Glomerular endothelial cell (primary cell): ENCODE measurements at places on chromosomes 6 and 20. TPM values are rescaled to one million over a fixed set of nuclear protein-coding genes. Genes with fewer than 3 reads are reported as not detected.

PDSS2 gene
- 6.3 and 7.8 TPM in 2 replicates for total RNA-seq

TFAP2A gene
- total RNA-seq = 0.29 and 0.78 TPM in 2 replicates

HDGFL1 gene
- total RNA-seq = not detected in 2 replicates

SPAG4 gene
- 5.7 and 9.4 TPM in 2 replicates for total RNA-seq

SSTR4 gene
- not detected in 2 replicates for total RNA-seq

DEF6 gene
- total RNA-seq = 2.1 and 3.4 TPM in 2 replicates

ZBTB9 gene
- total RNA-seq = 3.7 and 7.2 TPM in 2 replicates

C20orf141 gene
- total RNA-seq = not detected in 2 replicates

TBX18 gene
- 2.9 and 3.7 TPM in 2 replicates for total RNA-seq

PRSS16 gene
- 0.05 TPM in 1 of 2 replicates, not detected in the other for total RNA-seq

NRSN1 gene
- total RNA-seq = not detected in 2 replicates

AVP gene
- not detected in 2 replicates for total RNA-seq

FAM217A gene
- total RNA-seq = not detected in 2 replicates

GRCh38 chr6:27374824-27375612 is 13.5 kb upstream of the ZNF391 start:
- DNase-seq = no peak

- DNase-seq = no peak
Observed at GRCh38 chr6:108174371-108175175, 8.8 kb downstream of the NR2E1 start.

- no peak for DNase-seq
Observed at GRCh38 chr6:16618962-16619361, 142.3 kb downstream of the ATXN1 start.

DNA sequence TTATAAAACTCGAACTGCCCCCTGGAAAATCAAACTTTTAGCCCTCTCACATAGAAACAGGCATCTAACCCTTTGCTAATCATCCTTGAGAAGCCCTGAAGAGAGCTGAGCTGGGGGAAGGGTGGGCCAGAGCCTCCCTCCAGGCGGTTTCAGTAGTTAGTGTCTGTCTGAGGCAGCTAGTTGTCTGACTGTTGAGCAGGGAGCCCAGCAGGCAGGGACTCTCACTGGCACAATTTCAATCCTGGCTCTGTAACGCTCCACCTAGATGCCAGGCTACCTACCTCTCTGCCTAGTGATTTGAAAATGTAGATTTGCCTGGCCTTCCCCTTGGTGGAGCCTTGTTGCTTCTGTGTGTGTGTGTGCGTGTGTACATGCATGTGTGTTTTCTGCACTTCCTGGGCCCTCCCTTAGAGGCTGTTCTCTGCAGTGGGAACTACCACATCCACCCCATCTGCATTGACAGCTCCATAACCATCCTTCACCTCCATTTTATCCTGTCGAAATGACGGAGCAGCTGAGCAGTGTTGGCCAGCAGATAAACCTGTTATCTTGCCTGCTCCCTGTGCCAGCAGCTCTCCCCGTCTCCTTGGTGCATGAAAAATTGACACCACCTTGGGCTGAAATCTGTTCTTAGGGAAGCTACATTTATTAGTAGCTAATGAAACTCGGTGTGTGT is 69.6 kb upstream of the VSTM2L start:
- DNase-seq = no peak

DNA sequence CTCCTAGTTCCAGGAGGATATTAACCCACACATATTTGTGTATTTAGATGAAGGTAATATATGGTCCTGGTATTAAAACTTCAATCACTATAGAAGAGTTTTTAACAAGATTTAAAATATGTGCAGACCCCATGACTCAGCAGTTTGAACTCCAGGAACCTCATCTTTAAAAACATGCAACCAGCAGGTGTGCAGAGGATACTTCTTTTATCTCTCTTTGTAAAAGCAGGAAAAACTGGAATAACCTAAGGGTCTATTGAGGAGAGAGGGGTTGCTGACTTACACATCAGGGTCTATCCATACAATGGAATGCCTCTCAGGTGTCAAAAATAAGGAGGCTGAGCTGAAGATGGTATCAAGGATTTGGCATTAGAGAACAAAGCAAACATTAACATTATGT is 36.9 kb upstream of the TFAP2C start:
- no peak for DNase-seq

GRCh38 chr6:79421707-79422484 is 115.3 kb downstream of the LCA5 start:
- peak; percentile 99 for DNase-seq

GRCh38 chr6:111195656-111196055 is 108.4 kb downstream of the SLC16A10 start:
- no peak for DNase-seq

- no peak for DNase-seq
Observed at GRCh38 chr6:32968867-32969684, 682 bp downstream of the BRD2 start.

GRCh38 chr6:163554663-163555062 is 140.1 kb downstream of the QKI start:
- DNase-seq = peak; percentile 36

GRCh38 chr6:160035693-160036330 is 66.9 kb downstream of the IGF2R start:
- no peak for DNase-seq

GRCh38 chr6:53326372-53327016 is 22.3 kb downstream of the ELOVL5 start:
- DNase-seq = no peak

DNA sequence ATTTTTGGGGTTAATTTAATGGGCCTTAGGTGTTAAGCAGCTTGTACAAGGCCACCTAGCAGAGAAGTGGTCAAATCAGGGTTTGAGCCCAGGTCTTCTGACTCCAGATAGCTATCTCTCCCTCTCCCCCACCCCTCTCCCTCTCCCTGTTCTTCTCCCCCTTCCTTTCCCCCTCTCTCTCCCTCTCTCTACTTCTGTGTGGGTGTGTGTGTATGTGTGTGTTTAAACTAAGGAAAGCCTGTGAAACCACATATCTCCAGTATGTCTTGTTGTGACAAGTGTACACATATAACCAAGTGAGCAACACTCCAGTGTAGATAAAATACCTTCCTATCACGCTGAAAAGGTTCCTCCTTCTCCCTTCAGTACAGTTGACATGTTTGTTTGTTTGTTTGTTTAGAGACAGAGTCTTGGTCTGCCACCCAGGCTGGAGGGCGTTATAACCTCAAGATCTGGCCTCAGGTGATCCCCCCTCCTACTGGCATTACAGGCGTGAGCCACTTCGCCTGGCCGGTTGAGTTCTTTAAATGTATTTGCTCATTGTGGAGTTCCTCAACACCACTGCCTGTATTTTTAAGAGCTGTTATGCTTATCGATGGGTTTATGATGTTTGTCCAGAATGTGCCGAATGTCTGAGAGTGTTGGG is 140.4 kb downstream of the JARID2 start:
- no peak for DNase-seq

DNA sequence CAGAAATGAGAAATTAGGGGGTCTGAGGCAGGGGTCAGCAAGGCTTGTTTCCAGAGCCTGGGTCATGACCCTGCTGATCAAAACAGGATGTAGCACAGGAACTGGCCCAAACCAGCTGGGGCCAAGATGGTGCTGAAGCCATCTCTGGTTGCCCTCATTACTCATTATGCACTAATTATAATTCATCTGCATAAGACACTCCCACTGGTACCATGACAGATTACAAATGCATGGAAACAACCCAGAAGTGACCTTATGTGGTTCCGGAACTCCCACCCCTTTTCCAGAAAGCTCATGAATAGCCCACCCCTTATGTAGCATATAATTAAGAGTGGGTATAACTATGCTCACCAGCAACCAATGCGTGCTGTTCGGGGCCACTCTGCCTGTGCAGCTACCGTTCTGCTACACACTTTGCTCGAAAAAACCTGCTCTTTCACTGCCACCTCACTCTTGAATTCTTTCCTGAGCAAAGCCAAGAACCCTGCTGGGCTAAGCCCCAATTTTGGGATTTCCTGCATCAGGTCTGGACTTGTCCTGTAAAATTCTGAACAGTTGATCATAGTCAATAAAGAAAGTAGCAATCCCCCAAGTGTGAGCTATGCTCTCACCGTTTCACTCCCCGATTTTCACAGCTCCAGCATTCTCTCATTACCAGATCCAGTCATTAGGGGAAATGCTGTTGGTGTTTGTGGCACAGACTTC is 122.3 kb downstream of the WDR27 start:
- DNase-seq = no peak

DNA sequence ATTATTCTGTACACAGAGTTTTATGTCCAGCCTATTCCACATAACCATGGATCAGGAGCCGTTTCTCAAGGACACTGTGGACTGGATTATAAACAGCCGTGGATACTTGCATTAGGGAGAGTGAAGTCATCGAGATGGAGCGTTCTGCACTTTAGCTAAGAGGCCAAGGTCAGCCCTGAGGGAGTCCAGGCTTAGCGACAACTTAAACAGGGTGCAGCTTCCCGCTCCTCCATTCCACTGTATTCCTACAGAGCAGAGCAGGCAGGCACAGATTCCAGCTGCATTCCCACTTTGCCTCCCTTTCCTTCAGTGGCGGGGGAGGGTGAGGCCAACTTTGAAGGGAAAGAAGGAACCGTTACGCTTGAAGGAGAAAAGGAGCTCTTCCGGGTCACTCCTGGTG is 59.5 kb downstream of the RAMACL start:
- DNase-seq = no peak

GRCh38 chr6:24821860-24822444 is 23.2 kb upstream of the ARMH2 start:
- no peak for DNase-seq

DNA sequence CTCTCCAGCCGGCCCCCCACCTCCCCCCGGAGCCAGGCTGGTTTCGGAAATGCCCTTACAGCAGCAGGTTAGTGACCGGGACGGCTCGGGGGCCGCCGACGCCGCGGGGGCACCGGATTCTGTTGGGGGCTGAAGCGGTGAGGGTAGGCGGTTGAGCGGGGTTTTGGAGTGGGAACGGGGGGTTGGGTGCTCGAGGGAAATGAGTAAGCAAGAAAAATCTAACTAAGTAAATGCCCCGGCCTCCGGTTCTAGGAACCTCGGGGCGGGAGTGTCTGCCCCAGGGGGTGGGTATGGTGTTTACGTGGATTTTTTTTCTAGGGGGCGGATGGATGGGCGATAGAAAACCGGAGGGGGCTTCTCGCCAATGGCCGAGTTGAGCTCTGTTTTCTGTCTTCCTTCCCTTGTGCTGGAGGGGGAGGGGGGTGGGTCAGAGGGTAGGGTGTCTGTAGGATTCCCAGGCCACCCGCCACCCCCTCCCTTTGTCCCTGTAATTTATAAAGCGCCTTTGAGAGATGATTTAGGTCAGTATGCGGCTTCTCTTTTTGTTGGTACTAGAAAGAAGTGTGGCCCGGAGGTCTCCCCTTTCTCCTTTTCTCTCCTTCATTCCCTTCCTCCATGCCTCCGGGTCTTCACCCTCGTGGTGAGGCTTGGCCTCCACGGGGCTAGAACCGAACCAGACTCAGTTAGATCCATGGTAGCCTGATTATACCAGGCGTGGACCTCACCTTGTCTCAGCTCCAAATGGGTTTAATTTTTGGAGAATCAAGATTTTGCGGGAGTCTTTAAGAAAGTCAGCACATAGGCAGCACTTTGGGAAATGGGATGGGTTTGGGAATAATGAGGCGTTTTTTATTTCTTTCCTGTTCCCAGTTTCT is 2.3 kb downstream of the E2F3 start:
- DNase-seq = no peak

GRCh38 chr6:14231501-14232280 is 114.1 kb downstream of the CD83 start:
- DNase-seq = no peak

- DNase-seq = no peak
Observed at GRCh38 chr6:142725024-142725770, 219.8 kb downstream of the HIVEP2 start.

- DNase-seq = peak; percentile 99
Observed at GRCh38 chr6:11609324-11610071, 71.9 kb downstream of the TMEM170B start.

GRCh38 chr6:149891259-149891658 is 6.7 kb downstream of the RAET1E start:
- no peak for DNase-seq

DNA sequence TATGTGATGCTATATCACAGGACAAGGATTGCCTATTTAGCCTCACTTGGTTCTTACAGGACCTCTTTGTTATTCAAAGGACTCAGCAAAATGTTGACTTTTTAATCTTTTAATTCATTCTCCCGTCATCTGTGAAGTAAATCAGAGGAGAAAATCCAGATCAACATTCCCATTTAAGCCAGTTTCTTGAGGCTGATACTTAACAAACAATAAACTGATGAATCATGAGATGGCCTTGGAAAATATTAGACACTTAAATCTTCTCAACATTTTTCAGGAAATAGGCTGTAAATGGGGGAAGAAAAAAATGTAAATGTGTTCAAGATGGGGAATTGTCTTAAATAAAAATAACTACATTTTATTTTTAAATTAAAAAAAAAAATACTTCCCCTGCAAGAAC is 55.9 kb upstream of the UBR2 start:
- no peak for DNase-seq

DNA sequence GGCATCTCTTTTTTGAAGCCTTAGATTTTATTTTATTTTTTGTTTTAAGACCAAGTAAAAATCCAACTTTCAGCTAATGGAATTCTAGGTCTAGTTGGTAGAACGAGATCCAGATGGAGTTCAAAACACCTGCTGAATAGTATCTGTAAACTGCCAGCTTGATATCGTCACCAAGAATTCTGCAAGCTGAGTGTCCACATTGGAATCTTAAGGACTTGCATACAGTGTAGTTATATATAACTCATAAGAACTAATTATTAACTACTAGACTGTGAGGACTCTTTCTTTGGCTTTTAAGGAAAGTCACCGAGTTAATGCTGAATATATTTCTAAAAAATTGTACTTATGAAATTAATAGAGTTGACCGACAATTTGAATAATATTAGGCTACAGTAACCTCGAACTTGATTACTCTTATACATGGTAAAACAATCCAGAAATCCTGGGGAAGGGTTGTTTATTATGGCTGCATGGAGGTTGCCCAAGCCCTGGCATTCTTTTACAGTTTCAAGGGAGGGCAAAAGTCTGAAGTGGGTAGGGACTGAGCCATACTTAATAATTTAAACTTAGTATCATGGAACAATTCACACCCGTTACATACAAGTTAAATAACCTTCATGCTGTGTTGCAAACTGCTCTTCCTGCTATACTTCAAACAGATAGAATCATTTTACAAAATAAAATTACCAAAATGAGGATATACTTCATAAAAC is 553.9 kb downstream of the PTPRT start:
- no peak for DNase-seq

- no peak for DNase-seq
Observed at GRCh38 chr6:121823437-121823851, 388.0 kb downstream of the GJA1 start.

DNA sequence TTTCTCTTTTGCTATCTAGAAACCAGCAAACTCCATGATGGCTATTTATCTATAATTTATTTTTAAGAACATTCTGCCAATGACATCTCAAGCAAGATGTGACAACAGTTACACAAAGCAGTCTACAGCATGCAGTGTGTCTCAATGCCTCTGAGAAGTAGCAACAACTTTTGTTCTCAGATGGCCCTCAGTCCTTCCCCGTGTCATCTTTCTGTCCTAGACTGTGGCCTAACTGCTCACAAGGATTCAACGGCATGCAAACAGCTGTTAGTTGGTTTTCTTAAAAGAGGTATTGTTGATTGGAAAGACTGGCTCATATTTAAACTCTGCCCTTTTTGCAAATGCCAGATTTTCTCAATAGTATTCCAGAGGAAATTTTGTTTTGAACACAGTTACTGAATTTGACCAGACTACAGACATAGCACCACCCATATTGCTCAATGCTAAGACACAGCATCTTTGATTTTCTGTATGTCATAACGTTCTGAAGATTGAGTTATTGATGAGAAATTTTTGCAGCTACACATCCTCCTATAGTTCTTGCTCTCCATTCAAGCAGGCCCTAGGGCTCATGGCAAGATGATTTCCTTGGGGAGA is 26.1 kb upstream of the F13A1 start:
- DNase-seq = no peak
